Activated T-cell treated with anti-CD3 and anti-CD28 coated beads, Interleukin-2, amount 50 U/mL, for 24 hours (primary cell): ENCODE measurements at places on chromosomes 5 and 9.

GRCh38 chr9:93665128-93665636 lies 88.8 kb downstream of the PHF2 start:
- no peak for DNase-seq

DNA sequence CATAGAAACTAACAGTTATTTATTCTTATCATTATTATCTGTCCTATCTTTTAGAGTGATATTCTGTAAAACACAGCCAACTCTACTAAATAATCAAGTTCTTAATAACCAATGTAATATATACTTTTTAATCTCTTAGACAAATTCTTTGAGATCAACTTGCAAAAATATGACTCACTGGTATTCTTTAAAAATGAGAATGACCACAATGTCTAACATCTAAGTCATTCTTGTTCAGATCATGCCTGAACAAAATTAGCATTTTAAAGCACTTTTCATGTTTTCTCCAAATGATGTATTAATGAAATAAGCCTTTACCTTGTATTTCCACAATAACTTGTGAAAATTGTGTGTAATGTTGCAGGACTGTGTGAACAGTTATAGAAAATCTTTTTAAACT lies 356.9 kb upstream of the RGMB start:
- no peak for DNase-seq

- DNase-seq = no peak
Measured at GRCh38 chr9:114343471-114344187, 14.0 kb downstream of the ORM2 start.

DNA sequence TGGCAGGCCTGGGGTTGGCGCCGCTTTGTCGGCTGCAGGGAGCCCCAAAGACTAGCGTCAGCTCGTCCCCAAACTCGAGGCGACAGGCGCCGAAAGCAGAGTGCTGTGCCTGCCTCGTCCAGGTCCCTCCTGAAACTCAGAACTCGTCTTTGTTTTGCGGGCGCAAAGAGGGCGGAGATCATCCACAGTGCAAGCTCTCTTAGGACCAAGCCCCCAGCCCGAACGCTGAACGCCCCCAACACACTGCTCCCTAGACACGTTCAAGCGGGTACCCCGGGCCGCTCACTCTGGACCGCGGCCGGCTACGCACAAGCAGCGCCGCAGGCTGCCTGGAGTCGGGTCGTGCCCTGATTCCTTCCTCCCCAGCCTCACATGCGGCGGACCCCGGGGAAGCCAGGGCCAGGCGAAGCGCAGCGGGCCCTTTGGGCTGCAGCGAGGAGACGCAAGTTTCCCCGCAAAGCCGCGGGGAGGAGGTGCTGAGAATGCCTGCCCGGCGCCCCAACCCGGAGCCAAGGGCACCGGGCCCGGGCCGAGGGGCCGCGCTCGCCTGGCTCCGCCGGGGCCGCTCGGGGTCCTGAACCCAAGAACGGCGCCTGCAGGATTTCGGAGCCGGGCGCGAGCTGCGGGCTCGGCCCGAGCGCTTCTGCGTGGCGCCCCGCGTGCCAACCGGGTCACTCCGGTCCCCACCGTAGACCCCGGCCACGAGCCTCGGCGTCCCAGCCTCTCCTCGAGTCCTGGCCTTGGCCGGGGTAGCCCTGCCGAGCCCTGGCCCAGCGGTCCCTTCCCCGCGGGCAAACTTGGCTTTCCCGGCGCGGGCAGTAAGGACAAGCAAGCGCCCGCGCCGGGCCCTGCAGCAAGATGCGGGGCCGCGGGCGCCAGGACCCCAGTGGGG lies 738 bp downstream of the FSTL4 start:
- peak; percentile 60 for DNase-seq

DNA sequence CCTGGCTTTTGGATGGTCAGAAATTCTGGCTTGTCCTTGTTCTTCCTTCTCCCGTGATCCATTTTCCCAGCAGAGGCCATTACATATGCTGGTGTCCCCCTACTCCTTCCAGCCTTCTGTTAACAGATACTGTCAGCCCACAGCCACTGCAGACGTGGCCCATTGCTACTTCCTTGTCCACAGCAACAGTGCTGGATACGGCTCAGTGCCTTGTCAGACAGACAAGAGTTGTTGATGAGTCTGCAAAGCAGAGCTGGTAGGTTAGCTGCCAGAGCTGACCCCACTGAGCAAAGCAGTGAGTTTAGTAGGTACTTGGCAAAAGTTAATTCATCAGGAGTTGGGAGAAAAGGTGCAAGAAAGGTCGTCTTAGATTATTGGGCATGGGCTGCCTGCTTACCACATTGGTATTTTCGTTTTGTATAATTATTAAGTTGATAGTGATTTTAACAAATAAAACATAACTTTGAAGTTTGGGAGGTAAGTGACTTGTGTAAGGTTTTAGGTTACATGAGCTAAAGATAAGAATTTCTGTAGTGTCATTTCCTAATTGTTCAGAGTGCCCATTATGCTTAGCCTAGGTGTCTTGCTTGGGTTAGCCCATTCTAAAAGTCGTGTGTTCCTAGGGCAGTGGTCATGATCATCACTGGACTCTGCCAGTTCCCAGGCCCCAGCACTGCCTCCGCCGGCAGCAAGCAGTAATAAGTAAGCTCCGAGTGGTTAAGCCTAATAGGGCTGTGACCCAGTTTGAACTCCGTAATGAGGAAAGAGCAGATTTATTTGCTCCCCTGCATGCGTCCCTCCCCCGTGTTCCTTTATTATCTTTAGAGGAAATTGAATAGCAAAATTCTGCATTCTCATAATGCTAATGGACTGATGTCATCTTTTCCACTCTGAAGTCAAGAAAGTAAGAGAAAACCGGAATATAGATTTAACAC lies 292.0 kb downstream of the FANCC start:
- no peak for DNase-seq

GRCh38 chr5:43191740-43192557 lies at the start of gene NIM1K:
Gene NIM1K (plus strand): TSS chr5:43192225. CDS start chr5:43245776, 53,551 bp downstream.
- DNase-seq = peak; percentile 66

DNA sequence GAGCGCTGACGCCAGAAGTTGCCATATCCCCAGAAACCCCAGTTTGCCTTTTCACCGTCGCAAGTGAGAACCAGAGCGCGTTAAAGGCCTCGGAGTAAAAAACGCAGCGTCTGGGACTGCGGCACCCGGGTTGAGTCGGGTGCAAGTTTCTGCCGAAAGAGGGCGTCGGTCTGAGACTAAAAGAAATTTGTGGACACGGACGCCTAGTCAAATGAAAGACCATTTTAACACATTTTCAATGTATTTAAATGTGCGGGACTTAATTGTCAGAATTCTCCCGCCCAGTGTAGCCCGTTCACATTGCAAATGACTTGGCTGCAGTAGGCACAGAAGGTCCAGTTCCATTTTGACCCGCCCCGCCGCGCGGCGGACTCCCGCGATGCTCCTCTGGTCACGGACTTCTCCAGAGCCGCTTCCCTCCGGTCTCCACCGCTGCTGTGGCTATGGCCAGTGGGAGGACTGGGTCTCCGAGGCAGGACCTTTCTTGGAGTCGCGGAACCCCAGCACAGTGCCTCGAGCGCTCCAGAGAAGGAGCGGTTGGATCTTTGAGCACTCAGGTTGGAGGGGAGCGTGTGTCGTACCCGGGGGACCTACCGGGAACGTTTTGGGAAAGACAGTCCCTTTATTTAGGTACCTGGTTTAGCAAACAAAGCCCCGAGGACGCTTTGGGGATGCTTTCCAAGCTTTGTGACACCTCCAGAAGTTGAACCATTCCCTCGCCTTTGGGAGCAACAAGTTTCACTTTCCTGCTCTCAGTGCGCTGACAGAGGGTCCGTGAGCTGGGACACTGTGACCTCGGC lies 1.2 kb upstream of the NPR3 start:
- DNase-seq = peak; percentile 60

GRCh38 chr5:93723681-93724080 lies 17.7 kb downstream of the POU5F2 start:
- no peak for DNase-seq

DNA sequence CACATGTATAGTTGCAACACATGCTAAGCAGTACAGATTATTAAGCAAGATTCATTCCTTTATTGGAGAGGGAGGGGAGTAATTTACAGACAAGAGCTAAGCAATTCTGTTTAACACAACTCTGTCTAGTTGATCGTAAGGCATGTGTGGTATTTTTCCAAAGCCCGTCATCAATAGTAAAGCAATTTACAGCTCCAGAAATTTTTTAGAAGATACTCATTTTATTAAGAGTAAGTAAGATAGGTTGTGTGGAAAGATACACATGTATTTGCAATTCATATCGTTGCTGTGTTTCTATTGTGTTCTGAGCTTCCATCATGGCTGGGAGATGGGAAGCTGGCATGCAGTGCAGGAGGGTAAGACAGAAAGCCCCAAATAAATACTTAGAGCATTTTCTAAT lies 289.2 kb upstream of the TMEM161B start:
- DNase-seq = no peak

DNA sequence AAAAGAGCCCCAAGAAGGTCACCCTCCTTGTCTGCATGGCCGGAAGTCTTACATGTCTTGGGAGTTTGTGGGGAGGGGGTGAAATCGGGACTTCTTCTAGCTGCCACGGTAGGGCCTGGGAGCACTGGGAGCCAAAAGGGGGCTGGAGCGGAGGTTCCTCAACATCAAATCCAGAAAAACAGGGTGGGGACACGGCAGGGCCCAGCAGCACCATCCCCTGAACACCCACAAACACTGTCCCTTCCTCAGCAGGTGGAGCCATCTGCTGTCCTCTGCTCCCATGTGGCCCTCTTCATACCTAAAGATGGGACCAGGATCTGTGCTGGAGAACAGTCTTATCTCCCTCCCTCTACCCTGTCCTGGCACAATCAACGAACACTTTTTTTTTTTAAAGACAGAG lies 2.7 kb downstream of the TERT start:
- peak; percentile 25 for DNase-seq

DNA sequence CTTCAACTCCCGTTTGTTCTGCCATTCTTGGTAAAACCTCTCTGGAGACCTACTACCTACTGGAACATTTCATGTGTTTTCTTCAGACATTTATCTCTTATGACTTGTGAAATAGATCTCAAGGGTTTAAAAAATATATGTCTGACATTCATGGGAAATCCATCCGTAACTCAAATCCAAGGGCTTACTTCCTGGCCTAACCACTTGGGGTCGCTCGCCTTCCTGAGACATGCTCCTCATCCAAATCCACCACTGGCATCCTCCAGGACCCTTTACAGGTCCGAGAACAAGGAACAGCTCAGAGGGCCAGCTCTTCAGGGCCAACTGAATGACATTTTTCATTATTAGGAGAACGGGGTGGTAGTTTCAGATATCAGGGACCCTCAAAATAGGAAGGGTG lies 235.1 kb upstream of the TUT7 start:
- no peak for DNase-seq

DNA sequence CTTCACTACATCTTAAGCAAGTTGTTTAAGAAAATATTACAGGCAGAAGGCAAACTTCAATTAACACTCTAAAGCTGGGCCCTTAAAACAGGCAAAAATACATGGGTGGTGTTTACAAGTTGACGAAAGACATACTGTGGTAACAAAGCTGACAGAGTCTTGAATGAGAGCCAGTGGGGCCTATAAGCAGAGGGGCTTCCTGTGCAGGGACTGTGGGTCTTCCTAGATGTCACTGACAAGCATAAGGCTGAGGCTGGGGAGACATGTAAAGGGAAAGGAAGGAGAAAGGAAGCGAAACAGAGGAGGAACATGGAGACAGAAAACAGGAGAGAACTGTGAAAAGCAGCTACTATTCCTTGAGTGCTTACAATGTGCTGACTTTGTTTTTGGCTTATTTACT lies 308.0 kb upstream of the RPS23 start:
- no peak for DNase-seq

GRCh38 chr9:97740848-97741821 lies 44.0 kb upstream of the XPA start:
- DNase-seq = peak; percentile 61

GRCh38 chr9:105320568-105320967 lies 76.1 kb downstream of the SLC44A1 start:
- no peak for DNase-seq

- DNase-seq = peak; percentile 82
Measured at GRCh38 chr9:129889941-129890717, 54.9 kb downstream of the USP20 start.

DNA sequence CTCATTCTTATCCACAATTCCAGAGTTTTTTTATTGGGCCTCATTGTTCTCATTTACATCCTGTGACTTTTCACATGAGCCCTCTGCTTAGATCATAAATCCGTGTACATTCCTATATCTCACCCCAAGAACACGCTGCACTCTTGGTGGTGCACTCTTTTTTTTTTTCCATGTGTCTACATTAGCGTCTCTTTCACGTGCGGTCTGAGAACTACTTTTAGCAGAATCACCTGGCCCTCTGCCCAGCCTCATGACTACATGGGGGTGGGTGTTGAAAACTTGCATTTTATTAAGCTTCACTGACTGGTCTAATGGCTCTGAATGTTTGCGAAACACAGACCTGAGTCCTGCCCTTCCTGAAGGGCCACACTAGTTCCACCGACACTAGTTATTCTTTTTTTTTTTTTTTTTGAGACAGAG lies 18.6 kb downstream of the C9orf57 start:
- DNase-seq = no peak

- DNase-seq = no peak
Measured at GRCh38 chr5:134965271-134965825, 2.4 kb upstream of the CATSPER3 start.

DNA sequence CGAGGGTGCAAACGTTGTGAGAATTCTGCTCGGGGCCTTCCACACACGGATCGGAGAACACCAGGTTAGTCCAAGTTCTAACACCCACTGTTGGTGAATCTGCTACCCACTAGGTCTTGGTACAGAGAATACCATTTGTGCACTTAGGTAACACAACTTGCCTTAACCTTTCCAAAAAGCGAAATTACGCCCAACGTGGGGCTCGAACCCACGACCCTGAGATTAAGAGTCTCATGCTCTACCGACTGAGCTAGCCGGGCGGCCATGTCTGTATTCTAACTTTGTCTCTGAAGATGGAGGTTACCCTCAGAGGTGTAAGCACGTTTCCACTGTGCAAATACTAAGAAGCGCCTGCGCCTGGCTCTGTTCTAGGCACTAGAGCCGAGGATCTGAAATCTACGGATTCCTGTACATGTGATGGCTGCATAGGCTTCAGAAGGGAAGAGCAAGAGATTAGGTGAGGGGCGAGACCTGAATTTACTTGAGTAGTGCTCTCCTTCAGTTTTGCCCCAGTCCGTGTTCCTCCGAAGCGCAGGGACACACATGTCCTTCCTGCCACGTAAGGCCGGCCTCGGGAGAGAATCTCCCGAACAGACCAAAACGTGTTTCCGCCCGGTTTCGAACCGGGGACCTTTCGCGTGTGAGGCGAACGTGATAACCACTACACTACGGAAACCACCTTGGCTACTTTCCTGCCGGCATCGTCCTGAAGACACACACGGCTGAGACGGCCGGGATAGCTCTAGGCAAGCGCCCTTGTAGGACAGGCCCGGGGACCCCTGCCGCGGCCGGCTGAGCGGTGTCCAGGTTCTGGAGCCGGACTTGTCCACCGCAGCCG lies 1.1 kb upstream of the TRIM41 start:
- DNase-seq = peak; percentile 100
